T-helper 17 cell (primary cell): ENCODE measurements at places on chromosomes 12 and 14.
A peak's percentile ranks its signal among the peaks of the same experiment; 100 is the strongest.

- H3K27ac ChIP-seq, result peak overlapping the region; percentile 100
- H3K27me3 ChIP-seq, result no peaks in the 10 kb centered on the region
- H3K4me3 ChIP-seq, result peak overlapping the region; percentile 70
- peaks cover 69% of the 10 kb centered on the region for H3K4me1 ChIP-seq
- peaks cover 26% of the 10 kb centered on the region for H3K36me3 ChIP-seq
- DNase-seq, result no peak
These were observed 4.4 kb downstream of the NACA start for GRCh38 chr12:56720731-56721151.

- no peak for DNase-seq
- peak overlapping the region; percentile 96 for H3K27ac ChIP-seq
- no peaks in the 10 kb centered on the region for H3K36me3 ChIP-seq
- H3K4me1 ChIP-seq, result peaks cover 41% of the 10 kb centered on the region
- H3K4me3 ChIP-seq, result no peak overlapping the region
These were observed 22.0 kb downstream of the SYNE3 start for GRCh38 chr14:95494456-95494855.

DNA sequence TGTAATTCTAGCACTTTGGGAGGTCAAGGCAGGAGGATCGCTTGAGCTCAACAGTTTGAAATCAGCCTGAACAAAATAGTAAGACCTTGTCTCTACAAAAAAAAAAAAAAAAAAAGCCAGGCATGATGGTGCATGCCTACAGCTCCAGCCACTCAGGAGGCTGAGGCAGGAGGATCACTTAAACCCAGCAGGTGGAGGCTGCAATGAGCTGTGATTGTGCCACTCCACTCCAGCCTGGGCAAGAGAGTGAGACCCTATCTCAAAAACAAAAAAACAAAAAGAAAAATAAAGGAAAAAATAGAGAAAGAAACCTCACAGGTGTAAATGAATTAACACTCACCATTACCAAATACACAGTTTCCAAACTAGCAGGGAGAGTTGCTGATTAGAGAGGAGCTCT is 34.2 kb upstream of the TUBA1A start:
- H3K27ac ChIP-seq, result peak overlapping the region; percentile 34
- no peaks in the 10 kb centered on the region for H3K36me3 ChIP-seq
- H3K4me1 ChIP-seq, result peaks cover 9% of the 10 kb centered on the region
- H3K4me3 ChIP-seq, result no peak overlapping the region
- no peaks in the 10 kb centered on the region for H3K27me3 ChIP-seq
- DNase-seq, result no peak

GRCh38 chr14:104639885-104640548 is 35.4 kb upstream of the TMEM179 start:
- no peak overlapping the region for H3K27ac ChIP-seq
- peaks cover 23% of the 10 kb centered on the region for H3K27me3 ChIP-seq
- H3K4me1 ChIP-seq, result peaks cover 7% of the 10 kb centered on the region
- no peaks in the 10 kb centered on the region for H3K36me3 ChIP-seq

GRCh38 chr14:68384881-68385280 is 408.0 kb downstream of the ZFP36L1 start:
- no peak for DNase-seq
- no peak overlapping the region for H3K4me3 ChIP-seq
- H3K27ac ChIP-seq, result no peak overlapping the region
- H3K36me3 ChIP-seq, result no peaks in the 10 kb centered on the region

DNA sequence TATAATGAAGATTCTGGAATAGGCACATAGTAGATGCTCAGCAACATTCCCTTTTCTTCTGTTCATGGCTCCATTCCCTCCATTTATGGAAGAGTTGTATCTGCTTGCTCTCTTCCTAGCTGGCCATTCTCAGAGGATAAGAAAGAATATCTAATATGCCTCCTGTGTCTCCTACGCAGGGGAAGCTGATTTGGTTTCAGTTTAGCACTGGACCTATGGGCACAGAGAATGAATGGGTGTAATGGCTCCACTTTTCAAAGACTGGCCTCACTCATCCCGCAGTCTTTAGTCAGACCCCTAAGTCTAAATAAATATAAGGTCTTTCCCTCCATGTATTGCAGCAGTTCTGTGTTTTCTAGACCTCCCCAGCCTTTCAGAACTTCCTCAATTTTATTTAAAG is 2.0 kb downstream of the PKP2 start:
- no peak overlapping the region for H3K27ac ChIP-seq
- no peaks in the 10 kb centered on the region for H3K36me3 ChIP-seq
- H3K27me3 ChIP-seq, result peaks cover 57% of the 10 kb centered on the region
- no peak overlapping the region for H3K4me3 ChIP-seq
- peaks cover 9% of the 10 kb centered on the region for H3K4me1 ChIP-seq

DNA sequence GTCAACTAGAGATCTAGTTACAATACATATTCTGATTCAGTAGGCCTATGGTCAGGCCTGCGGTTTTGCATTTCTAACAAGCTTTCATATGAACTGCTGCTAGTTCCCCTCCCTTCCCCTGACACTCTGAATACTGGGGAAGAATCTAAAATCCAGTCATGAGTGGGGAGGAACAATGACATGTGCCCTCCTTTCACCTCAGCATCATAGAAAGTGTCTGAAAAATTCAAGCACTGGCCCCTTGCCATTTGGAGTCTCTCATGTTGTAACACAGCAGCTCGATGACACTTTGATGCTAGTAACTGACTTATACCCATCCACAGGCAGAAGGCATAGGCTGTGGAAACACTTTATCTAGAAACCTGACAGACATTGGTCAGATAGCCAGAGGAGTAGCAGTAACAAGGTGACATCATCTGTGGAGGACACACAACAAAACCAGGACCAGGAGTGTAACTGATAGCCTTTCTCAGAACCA is 161.9 kb upstream of the RASSF8 start:
- H3K4me3 ChIP-seq, result no peak overlapping the region
- no peak for DNase-seq
- no peak overlapping the region for H3K27ac ChIP-seq
- no peaks in the 10 kb centered on the region for H3K27me3 ChIP-seq

DNA sequence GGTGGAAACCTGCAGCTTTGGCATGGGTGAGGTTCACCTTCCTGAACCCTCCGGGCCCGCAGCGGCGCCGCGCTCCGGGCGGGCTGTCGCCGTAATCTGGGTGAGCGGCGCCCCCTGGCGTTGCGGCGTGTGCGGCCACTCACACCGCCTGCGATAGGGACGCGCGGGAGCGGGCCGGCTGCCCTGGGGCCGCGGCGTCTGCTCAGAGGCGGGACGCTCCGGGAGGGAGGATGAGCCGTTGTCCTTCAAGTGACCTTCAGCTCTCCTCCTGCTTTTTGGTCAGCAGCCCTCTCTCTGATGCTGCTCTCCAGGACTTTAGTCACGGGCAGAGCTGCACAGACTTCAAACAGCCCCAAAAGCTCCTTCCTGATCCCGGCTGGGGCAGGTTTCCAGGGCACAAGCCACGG is 211.7 kb upstream of the FKBP4 start:
- H3K36me3 ChIP-seq, result no peaks in the 10 kb centered on the region
- H3K27ac ChIP-seq, result no peak overlapping the region
- peaks cover 63% of the 10 kb centered on the region for H3K27me3 ChIP-seq
- H3K4me3 ChIP-seq, result no peak overlapping the region
- peak; percentile 14 for DNase-seq

DNA sequence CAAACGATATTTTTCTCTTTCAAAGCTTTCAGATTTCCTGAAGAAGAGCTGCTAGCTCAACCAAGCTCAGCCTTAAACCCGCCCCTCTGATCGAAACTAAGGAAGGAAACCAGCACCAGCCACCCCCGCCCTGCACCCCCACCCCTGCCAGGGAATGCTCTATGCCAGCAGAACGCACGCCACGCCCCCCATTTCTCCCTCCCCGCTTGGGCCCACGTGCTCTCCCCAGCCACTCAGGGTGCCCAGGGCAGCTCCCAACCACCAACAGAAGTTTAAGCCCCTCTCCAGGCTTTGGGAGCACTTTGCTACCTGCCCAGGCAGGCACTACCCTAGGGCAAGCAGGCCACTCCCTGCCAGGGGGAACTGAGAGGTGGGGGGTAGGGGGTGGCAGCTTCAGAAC is 18.8 kb upstream of the KRT78 start:
- peaks cover 10% of the 10 kb centered on the region for H3K4me1 ChIP-seq
- H3K27me3 ChIP-seq, result no peaks in the 10 kb centered on the region
- no peaks in the 10 kb centered on the region for H3K36me3 ChIP-seq
- DNase-seq, result no peak
- H3K4me3 ChIP-seq, result no peak overlapping the region

DNA sequence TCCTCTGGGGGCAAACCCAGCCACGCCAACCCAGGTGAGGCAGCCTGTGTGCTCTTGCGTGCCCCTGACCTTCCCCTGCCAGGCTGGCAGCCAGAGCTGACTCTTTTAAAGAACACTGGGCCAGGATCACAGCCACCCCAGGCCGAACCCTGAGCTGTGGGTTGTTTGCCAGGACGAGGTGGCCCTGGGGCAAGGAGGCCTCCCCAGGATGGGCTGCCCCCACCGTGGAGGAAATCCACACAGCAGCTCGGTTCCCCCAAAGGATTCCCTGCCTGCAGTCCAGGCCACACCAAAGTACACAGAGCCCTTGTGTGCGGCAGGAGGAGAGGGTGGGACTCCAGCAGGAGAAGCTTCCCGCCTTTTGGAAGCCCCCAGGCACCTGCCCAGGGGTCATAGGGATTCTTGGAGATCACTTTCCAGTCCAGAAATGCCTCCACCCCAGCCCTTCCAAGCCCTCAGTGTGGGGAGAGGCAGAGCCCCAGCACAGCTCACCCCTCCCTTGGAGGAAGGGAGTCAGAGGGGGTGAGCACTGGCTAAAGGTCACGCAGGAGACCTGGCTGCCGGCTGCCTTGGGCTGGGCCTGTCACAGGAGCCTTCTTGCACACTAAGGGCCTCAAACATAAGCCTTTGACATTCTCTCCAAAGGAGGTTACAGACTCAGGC is 115.6 kb downstream of the CALM1 start:
- no peaks in the 10 kb centered on the region for H3K36me3 ChIP-seq
- no peak for DNase-seq
- no peak overlapping the region for H3K27ac ChIP-seq
- peaks cover 33% of the 10 kb centered on the region for H3K27me3 ChIP-seq
- H3K4me1 ChIP-seq, result peaks cover 4% of the 10 kb centered on the region

DNA sequence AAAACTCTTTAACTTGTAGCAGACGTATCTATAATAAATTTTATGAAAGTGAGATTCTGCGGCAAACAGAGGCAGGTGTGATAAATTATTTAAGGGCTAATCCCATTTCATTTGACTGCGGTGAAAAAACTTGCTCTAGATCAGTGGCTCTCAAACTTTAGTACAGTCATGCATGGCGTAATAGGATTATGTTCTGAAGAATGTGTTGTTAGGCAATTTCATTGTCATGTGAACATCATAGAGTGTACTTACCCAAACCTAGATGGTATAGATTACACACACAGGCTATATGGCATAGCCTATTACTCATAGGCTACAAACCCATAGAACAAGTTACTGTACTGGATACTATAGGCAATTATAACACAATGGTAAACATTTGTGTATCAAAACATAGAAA is 83.7 kb downstream of the HEATR5A start:
- peaks cover 2% of the 10 kb centered on the region for H3K36me3 ChIP-seq
- no peak overlapping the region for H3K4me3 ChIP-seq
- H3K27me3 ChIP-seq, result no peaks in the 10 kb centered on the region
- DNase-seq, result no peak
- H3K4me1 ChIP-seq, result peaks cover 2% of the 10 kb centered on the region

DNA sequence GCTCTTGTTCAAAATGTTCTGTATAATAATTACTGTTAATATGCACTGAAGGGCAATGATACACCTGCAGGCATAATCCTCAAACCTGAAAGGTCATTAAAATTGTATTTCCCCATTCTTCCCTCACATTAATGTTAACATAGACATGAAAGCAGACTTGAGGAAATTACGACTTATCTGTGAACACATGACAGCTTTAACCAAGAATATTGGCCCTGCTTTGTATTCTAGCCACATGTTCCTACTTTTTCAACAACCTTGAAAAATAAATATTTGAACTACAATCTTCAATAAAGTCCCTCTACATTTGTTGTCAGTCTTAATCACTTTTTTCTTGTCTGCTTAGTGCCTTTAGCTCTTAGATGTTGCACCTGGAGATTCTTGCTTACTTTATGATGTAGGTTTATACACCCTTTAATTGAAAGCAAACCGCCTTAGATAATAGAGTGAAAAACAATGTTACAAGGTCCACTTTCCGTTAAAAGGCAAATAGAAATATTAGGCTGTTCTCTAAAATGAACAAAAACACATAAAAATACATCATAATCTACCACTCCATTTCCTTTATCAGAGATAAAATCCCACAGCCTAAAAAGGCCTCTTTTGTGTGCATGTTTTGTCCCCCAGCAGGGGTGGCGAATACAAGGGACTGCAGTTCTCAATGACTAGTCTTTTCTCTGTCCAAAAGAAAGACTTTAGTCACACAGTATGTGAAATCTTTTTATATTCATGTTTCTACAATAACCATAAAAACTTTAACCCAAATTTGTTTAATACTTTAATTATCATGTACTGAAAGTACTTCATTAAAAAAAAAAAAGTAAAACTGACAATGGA is 55.9 kb downstream of the ZFC3H1 start:
- H3K27me3 ChIP-seq, result no peaks in the 10 kb centered on the region
- DNase-seq, result no peak
- no peak overlapping the region for H3K4me3 ChIP-seq

DNA sequence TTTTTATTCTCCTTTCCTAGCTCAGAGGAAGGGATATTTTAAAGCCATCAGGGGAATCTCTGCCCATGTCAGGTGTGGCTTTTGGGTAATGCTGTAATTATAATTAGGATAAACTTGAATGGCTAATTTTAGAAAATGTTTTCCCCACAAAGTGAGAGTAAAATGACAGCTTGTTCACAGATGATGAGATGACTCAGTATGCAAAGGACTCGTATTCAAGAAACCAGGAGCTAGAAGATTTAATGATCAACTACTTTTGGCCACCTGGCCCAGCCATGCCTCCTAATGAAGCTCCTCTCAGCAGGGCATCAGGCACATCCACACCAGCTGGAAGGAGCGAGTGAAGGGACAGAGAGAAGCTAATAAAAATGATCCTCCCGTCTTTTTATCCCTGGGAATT is 29.0 kb upstream of the PLEKHG7 start:
- H3K27me3 ChIP-seq, result no peaks in the 10 kb centered on the region
- no peaks in the 10 kb centered on the region for H3K36me3 ChIP-seq
- no peak overlapping the region for H3K4me3 ChIP-seq
- no peak overlapping the region for H3K27ac ChIP-seq

DNA sequence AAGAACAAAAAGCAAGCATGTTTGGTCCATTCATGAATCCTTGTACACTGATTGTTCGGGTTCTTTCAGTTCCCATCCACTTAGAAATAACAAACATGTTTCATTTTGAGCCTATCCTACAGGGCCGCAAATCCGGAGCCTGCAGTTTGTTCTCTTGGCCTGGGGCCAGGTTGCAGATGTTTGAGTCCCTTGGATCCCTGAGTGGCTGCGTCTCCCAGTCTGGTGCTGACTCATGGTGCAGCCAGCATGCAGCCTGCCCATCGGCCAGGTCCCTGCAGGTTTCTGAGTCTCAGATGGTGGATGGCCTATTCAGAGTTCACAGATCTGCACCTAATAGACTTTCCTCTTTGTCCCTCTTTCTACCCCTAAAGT is 1.9 kb upstream of the DYNC1H1 start:
- peaks cover 18% of the 10 kb centered on the region for H3K4me1 ChIP-seq
- no peaks in the 10 kb centered on the region for H3K36me3 ChIP-seq
- no peaks in the 10 kb centered on the region for H3K27me3 ChIP-seq
- H3K27ac ChIP-seq, result no peak overlapping the region
- no peak overlapping the region for H3K4me3 ChIP-seq
- no peak for DNase-seq

GRCh38 chr12:76318773-76319594 is 29.2 kb downstream of the BBS10 start:
- H3K27ac ChIP-seq, result no peak overlapping the region
- no peak for DNase-seq
- no peak overlapping the region for H3K4me3 ChIP-seq
- H3K36me3 ChIP-seq, result no peaks in the 10 kb centered on the region
